Esophagus muscularis mucosa (tissue), 4 donors: ENCODE measurements at places on chromosomes 7 and 10. TPM values are rescaled to one million over a fixed set of nuclear protein-coding genes. Genes with fewer than 3 reads are reported as not detected.

The ICA1 gene
- total RNA-seq: 6.2 TPM

The SEC24C gene
- 46.9 TPM for total RNA-seq

DNA sequence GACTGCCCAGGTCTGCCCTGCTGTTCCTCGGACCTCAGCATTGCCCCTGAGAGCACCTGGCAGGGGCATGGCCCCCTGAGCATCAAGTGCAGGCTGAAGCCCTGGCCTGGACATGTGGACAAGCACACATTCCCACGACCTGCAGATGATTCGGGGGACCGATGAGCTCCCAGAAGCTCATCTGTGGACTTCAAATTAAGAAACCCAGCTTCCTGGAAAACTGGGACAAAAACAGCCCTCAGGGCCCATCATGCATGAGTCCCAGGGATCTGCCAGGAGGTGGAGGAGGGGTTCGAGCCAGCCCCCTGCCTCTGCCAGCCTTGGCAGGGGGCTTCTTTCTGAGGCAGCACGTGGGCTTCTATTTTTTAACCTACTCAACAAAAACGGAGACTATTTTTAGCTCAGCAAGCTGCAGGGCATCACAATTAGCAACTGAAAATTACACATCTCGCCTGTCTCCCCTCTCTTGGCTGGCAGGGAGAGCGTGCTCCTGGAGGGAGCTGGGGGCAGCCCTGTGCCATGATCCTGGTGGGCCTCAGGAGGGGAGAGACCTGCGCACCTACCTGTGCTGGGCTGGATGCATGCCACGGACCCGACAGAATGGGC, 51.8 kb downstream of the RASGEF1A start:
- no peak for DNase-seq

GRCh38 chr7:100380196-100380595, 6.9 kb downstream of the PILRA start:
- DNase-seq: no peak

GRCh38 chr7:132499065-132499464, 77.2 kb downstream of the PLXNA4 start:
- DNase-seq: no peak

GRCh38 chr10:15313843-15314242, 57.2 kb downstream of the FAM171A1 start:
- no peak for DNase-seq

GRCh38 chr10:126085806-126086205, 189.4 kb downstream of the FANK1 start:
- no peak for DNase-seq

DNA sequence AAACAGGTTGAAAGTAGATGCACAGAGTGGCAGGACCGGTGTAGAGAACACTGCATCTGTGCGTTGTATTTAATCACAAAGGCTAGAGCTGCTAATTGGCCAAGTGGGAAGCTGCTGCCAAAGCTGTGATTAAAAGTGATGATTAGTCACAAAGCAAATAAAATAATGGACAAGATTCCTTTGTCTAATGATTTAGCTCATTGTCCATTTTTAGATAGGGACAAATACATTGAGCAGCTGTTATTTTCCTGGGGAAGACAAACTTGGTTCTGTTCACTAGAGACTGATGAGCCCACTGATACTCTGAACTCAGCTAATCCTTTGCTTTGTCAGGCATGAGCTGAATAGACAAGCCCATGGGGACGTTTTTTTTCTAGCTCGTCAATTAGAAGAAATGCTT, 19.7 kb downstream of the UBE3C start:
- DNase-seq: peak; percentile 4

DNA sequence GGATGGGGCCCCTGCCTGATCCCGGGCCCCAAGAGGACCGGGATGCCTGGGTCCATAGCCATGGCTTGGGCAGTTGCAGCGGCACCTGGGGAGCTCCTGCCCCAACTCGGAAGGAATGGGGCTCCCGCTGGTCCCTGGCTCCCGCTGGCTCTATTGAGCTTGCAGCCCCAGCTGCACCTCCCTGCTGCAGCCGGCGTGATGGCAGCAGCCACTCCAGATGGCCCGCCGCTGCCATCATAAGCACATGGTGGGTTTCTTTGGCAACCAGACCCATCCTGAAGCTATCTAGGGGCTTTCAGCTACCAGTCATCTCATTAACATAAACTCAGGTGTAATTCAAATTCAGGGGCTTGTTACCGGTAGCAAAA, 11.1 kb upstream of the DNMBP start:
- DNase-seq: no peak
